ENCODE measurements at places on chromosomes 6 and 20. TPM values are rescaled to one million over a fixed set of nuclear protein-coding genes. Genes with fewer than 3 reads are reported as not detected.

- no peak for DNase-seq
Measured at GRCh38 chr20:47991875-47992488, 206.7 kb upstream of the SULF2 start.

DNA sequence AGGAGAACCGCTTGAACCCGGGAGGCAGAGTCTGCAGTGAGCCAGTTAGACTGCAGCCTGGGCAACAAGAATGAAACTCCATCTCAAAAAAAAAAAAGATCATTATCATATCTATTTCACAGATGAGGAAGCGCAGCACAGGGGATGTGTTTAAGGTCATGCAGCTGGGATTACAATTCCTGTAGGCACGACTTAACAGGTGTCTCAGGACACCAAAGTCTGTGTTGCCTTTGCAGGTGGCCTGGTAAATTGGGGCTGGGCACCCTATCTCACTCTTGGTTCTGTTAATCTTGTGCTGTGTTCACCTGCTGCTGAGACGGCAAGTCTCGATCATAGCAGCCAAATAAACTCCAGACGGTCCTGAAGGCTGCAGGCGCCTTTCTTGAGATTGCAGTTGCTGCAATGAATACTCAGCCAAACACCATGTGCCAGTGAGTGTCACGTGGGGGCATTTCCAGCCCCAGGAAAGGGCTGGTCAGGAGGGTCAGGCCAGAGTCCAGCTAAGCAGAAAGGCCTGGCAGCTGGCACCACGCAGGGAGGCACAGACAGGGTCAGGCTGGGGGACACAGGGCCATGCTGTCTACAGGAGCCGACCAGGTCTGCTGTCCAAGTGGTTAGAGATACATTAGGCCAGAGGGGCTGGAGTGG lies 55.8 kb downstream of the FGD2 start:
- no peak for DNase-seq

- no peak for DNase-seq
Measured at GRCh38 chr6:55034752-55035151, 139.6 kb upstream of the HCRTR2 start.

GRCh38 chr20:10093087-10093591 lies 58.4 kb downstream of the ANKEF1 start:
- no peak for DNase-seq

DNA sequence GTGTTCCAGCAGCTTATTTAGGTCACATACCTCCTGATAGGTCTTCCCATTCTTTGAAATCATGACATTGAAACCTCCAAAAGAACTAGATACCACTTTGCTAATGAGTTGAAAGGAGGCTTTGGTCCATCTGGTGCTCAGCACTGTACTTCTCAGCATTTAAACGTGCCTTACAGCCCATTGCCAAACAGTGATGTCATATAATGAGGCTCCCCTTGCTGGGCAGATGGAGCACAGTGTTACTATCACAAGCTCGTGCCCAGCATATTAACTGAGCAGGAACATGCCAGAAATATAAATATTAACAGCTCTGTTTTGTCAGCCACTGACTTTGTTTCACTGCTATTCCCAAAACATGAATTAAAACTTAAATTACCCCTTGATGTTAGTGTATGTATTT lies 25.5 kb upstream of the MAPK13 start:
- DNase-seq: no peak

DNA sequence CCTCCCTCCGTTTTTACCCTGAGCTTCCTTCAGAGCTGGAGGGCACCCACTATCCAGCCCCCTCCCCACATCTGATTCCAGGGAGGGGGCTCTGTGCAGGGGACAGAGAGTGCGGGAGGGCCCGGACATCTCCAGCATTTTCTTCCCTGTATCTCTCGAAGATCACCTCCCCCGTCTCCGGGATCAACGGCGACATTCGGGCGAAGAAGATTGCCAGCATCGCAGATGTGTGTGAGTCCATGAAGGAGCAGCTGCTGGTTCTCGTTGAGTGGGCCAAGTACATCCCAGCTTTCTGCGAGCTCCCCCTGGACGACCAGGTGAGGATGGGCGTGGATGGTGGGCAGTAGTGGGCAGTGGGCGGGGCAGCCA lies 58.8 kb downstream of the HNF4A start:
- DNase-seq: no peak

DNA sequence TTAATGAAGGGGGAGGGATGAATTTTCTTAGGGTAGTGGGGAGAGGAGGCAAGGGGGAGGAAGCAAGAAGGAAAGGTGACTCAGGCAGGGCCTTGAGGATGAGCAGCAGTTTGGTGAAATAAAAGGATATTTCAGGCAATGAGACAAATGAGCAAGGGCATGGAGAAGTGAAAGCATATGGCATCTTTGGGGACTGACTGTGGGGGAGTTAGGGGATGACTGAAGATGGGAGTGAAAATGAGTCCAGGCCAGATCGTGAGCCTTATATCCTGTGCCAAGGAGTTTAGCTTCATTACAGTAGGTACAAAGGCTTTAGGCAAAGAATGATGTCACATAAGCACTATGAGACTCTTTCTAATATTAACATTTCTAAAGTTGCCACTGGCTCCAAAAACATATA lies 51.9 kb downstream of the ILRUN start:
- no peak for DNase-seq

DNA sequence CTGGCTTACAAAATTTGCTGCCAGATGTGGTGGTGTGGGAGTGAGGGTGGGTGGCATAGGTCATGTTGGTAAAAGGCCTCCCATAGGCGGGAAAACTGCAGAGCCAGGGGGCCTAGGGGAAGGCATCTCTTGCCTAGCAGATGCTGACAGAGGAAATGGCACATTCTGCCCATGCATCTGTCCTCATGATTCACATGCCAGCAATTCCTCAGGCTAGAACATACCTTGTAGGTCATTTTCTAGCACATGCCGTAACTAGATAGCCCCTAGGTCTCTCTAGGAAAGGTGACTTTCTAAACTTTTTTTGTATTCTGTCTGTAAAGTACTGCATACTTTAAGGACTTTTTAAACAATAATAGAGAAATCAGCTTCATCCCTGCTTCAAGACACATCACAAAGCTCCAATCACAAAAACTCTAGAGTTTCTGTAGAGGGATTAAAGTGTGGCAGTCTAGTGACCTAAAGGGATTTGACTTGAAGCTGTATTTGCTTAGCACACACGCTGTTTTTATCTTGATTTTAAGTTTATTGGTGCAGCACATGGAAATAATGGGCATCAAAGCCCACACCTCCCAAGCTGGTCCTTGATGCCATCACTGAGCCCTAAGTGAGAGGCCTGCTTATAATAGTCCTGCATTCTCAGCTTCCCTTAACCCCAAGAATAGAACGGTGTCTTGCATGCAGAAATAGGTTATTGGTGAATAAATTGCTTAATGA lies 55.2 kb downstream of the ANKEF1 start:
- no peak for DNase-seq

GRCh38 chr6:42841844-42842584 lies 37.4 kb upstream of the RPL7L1 start:
- no peak for DNase-seq

GRCh38 chr6:170129691-170130171 lies 161.1 kb downstream of the DLL1 start:
- no peak for DNase-seq

- DNase-seq: no peak
Measured at GRCh38 chr6:118565311-118565960, 17.3 kb downstream of the PLN start.

DNA sequence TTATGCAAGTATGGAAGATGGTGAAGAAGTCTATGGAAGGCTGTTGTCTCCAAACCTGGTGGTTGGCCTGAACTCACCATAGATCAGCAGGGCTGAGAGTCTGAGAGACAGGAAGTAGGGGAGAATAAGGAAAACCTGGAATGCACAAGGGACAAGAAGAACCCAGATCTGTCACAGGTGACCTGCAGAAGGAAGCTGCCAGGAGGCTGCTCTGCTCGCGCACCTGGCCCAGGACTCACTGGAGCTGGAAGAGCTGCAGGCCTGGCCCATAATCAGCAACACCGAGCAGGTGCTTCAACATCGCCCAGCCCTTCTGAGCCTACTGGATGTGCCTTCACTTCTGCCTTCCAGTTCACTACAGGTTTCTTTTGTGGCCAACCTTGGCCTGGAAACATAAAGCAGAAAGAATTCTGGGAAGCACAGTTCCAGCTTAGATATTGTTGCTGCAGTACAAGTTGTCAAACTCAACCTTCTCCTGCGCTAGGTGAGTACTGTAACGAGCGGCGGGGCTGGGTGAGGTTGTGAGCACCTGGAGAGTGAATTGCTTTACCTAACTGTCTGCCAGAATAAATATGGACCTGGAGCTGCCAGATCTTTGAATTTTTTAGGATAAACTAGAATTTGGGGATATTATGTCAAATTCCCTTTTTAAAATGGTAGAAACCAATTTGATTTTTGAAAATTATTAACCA lies 82.4 kb downstream of the CDH26 start:
- no peak for DNase-seq

SLC17A9 gene
- 21.4 TPM for total RNA-seq

OPRM1 gene
- total RNA-seq: not detected

SNAP25 gene
- total RNA-seq: 14.2 TPM

CD24 gene
- total RNA-seq: 2.0 TPM

SOBP gene
- 0.02 TPM for total RNA-seq

UST gene
- 0.92 TPM for total RNA-seq

Data from activated T-helper 2 cell treated with anti-CD3 and anti-CD28 coated beads, Interferon-gamma antibody, Interleukin-2, Interleukin-4, amounts not matched to agents 10 μg/mL and 5 μg/mL and 100 μg/mL, durations not matched to agents 14 hours and 24 hours and 36 hours (primary cell).